ENCODE measurements at places on chromosomes 3 and 15.

DNA sequence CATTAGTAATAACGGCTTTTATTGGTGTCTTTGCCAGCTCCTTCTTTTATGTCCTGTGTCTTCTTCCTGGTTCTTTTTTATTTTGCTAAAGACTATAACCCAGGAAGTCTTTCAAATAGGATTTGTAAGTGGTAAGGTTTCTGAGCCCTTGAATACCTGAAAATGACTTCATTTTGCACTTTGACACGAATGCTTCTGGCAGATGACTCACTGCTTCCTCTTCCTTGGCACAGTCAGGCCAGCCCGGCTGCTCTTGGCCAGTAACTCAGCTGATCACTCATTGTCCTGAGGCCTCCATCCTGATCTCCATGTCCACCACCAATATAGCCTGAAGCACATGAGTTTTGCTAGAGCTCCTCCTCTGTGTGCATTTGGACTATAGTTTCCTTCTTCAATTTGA is 48.7 kb upstream of the NR2E3 start:
- no peak for DNase-seq

- DNase-seq: no peak
Observed at GRCh38 chr3:139326131-139326530, 17.7 kb upstream of the MRPS22 start.

- no peak for DNase-seq
Observed at GRCh38 chr3:160986069-160986468, 119.1 kb downstream of the B3GALNT1 start.

GRCh38 chr15:76204916-76205460 is 106.3 kb downstream of the ETFA start:
- no peak for DNase-seq

- no peak for DNase-seq
Observed at GRCh38 chr3:188390775-188391443, 237.0 kb downstream of the LPP start.

- DNase-seq: no peak
Observed at GRCh38 chr3:111607240-111607920, 12.2 kb upstream of the ZBED2 start.

GRCh38 chr3:66534304-66534845 is 33.6 kb upstream of the LRIG1 start:
- no peak for DNase-seq

DNA sequence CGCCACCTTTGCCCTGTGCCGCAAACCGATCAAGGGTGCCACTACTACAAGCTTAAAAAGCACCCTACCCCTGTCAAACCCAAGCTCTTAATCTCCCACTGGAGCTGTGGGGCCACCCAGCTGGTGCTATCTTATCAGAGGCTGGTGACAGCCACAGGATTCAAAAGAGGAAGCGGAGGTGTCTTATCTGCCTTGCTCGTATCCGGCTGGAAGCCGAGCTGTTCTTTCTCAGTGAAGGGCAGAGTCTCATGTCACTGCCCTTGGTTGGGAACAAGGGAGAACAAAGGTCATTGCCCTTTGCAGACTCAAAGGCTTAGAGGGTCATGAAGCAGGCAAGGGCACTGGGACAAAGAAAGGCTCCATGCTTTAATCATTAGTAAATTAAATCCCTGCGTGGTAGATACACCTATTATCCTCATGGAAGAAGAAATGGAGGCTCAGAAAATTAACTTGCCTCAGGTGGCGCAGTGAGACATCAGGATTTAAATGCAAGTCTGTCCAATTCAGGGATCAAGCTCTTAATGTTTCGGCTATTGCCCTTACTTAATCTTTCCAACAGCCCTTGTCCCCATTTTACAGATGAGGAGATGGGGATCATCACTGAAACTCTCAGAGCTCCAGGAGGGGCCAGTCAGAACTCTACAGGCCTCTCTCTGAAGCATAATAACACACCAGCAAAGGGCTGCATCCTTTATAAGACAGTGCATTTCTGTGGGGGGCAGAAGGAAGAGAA is 360.0 kb upstream of the PROK2 start:
- DNase-seq: no peak

- no peak for DNase-seq
Observed at GRCh38 chr3:140128631-140129030, 193.6 kb downstream of the CLSTN2 start.
